T-helper 2 cell treated with Interferon-gamma antibody and Interleukin-4, amounts not matched to agents 5 μg/mL and 100 μg/mL, for 36 hours (primary cell): ENCODE measurements at places on chromosomes 4 and X.

GRCh38 chrX:93695981-93696380, 22.0 kb downstream of the FAM133A start:
- DNase-seq = no peak

GRCh38 chr4:126604268-126604867, 1028.4 kb upstream of the INTU start:
- DNase-seq = no peak

GRCh38 chrX:63747331-63747730, 37.7 kb downstream of the ARHGEF9 start:
- DNase-seq = no peak

GRCh38 chr4:53591372-53591892, at the start of gene LNX1:
Gene LNX1, minus strand, starts transcription at chr4:53591486. Its CDS starts 17,484 bp downstream, at chr4:53574002.
- DNase-seq = no peak

- peak; percentile 10 for DNase-seq
Observed at GRCh38 chr4:185128272-185129119, 14.6 kb upstream of the SLC25A4 start.

DNA sequence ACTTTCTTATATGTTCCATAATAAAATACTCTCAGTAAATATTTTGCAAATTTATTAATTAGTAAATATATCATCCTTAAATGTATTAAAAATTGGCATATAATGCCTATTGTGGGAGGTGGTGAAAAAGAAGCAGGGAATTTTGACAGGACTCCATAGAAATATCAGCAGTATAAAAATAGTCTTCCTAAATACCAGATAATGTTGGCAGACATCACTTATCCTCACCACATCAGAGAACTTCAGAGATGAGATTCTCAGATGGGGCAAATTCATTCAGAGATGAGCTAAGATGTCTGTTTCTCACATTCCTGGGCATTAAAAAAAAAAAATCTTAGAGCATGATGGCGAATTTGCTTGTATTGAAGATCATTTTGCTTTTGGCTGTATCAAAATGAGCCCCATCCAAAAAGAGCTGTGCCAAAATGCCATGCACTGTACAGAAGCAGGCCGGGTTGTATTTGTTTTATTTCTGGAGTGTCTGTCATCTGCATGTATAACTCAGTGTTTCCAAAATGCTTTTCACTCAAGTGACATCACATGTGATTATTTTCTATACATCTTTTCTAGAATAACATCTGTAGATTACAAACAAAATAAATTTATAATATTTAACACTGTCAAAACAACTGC, 41.7 kb downstream of the ATP8A1 start:
- no peak for DNase-seq

GRCh38 chrX:154408659-154409221, 314 bp downstream of the DNASE1L1 start:
- DNase-seq = no peak

GRCh38 chr4:140756319-140757231, at the start of gene TBC1D9:
Gene TBC1D9, minus strand, starts transcription at chr4:140756385. Its CDS starts 340 bp downstream, at chr4:140756045.
- no peak for DNase-seq

- DNase-seq = no peak
Observed at GRCh38 chr4:175234162-175234561, 316.0 kb downstream of the ADAM29 start.

DNA sequence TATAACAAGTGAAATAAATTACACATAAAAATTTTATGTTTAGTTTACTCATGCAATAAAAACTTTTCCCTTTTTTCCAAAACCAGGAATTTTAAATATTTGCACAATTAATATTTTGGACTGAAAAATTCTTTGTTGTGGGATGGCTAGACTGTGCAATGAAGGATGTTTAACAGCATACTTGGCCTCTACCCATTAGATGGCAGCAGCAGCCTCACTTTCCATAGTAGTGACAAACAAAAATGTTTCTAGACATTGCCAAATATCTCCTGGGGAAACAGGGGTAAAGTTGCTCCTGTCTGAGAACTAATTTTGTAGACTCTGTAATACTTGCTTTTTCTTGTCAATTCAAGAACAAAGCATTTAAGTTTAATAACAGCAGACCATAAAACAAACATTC, 49.8 kb downstream of the SCLT1 start:
- no peak for DNase-seq

DNA sequence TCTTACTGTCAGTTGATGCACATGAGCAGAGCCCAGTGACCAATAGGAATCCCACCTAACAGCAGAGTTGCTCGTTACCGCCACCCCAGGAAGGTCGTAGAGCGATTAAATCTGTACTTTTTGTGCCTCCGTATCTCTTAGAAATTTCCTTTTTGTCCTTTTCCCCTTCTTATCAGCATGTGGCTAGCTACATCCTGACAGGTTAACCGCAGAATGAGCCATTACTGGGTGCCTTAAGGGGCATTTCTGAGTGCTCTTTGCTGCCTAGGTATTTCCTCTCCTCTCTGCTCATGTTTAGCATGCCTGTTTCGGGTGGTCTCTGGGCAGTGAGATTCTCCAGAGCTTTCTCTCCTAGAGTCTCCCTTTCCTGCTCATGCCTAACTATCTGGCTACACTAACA, 530.5 kb downstream of the FAM133A start:
- no peak for DNase-seq

DNA sequence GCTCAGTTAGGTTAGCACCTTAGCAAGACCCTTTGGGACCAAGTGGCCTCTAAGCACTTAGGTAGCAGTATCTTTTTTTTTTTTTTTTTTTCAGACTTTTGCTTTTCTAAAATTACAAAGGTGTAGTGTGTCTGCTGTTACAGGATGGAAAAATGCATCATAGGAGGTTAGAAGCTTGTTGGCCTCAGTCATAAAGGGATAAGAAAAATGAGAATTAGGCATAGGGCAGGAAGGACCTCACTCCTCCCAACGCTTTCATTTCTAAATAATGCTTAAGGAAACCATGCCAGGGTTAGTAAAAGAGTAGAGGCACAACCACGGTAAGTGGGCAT, 148.4 kb upstream of the PLAC1 start:
- DNase-seq = no peak

- DNase-seq = no peak
Observed at GRCh38 chrX:144627947-144628346, 619.4 kb upstream of the SPANXN1 start.

DNA sequence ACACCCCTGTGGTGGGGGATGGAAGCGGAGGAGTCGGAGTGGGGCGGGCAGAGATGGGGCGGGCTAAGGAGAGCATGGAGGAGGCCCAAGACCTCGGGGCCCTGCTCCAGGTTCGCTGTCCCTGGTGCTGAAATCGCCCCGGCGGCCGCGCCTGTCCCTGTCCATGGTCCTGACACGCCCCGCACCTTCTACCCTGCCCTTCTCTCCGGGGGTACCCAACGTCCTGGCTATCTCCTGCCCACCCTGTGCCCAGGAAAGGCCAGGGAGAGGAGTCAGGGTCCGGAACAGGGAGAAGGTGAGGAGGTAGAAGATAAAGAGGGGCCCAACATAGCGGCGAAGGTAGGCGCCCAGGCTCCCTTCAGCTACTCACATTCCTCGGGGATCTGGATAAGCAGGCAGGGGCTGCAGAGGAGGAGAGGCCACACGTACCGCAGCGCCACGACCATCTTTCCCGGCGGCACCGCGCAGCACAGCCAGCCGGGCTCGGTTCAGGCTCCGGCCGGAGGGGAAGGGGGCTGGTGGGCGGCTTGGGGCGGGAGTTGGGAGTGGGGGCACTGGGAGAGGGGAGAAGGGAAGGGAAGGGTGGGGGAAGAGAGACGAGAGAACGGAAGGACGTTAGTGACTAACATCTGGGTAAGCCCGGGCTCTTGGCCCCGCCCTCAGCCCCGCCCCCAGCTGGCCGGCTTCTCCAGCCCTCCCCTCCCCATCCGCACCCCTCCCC, 10.4 kb downstream of the L1CAM start:
- peak; percentile 48 for DNase-seq

- peak; percentile 45 for DNase-seq
Observed at GRCh38 chr4:38062088-38062775, 102.0 kb downstream of the PTTG2 start.

GRCh38 chrX:15437724-15438123, 53.5 kb upstream of the VEGFD start:
- no peak for DNase-seq

- no peak for DNase-seq
Observed at GRCh38 chrX:143429131-143429530, 88.1 kb downstream of the SPANXN3 start.

DNA sequence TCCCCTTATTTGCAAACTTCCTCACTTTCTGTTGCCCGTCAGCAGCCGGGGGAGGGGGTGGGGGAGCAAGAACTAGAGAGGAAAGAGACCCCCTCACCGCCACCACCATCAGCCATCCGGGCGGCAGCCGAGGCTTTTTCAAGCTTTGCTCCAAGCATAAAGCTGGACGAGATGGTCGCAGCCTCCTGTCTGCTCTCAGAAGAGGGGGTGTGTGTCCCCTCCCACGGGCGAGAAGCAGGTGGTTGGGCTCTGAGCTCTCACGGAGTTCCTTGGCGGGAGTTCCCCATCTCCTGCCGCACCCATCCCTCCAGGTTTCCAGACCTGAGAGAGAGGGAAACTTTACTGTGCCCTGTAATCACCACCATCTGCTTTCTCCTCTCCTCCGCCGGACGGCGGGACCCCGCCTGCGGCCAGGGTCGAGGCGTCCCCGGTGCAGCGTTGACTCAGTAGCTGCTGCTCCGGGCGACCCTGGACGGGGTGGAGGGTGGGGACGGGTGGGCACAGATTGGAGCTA, 4.7 kb upstream of the ARX start:
- DNase-seq = no peak

DNA sequence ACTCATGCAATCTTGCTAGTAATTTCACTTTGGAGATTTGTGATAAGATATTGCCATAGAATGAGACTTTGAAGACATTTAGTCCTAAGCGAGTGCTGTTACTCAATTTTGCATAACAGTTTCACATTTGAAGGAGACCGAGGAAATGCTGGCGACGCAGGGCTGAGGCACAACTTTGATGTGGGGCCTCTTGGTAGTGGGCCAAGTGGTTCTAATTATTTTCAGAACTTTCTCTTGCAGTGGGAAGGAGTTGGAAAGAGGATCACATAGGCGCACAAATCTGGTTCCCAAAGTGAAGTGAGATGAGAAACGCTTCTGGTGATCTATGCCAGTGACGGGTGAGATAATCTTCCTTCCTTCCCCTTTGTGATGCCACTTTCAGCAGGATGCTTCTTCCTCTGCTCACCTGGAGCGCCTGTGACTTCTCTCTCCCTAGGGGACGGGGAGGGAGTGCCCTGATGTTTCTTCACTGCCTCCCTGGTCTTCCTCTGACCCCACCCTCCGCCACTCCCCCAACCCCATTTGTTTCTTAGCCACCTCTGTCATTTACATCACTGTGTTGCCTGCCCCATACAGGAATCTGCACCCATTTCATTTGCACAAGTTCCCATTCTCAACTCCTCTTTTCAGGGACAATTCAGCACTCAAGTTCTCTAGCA, 138.9 kb upstream of the MID1 start:
- DNase-seq = no peak

GRCh38 chr4:121108557-121108956, 36.2 kb upstream of the NDNF start:
- DNase-seq = no peak

GRCh38 chr4:47088298-47088697, 56.9 kb downstream of the GABRB1 start:
- no peak for DNase-seq
